ENCODE measurements at places on chromosomes 1 and 21. TPM values are rescaled to one million over a fixed set of nuclear protein-coding genes. Genes with fewer than 3 reads are reported as not detected.

DNA sequence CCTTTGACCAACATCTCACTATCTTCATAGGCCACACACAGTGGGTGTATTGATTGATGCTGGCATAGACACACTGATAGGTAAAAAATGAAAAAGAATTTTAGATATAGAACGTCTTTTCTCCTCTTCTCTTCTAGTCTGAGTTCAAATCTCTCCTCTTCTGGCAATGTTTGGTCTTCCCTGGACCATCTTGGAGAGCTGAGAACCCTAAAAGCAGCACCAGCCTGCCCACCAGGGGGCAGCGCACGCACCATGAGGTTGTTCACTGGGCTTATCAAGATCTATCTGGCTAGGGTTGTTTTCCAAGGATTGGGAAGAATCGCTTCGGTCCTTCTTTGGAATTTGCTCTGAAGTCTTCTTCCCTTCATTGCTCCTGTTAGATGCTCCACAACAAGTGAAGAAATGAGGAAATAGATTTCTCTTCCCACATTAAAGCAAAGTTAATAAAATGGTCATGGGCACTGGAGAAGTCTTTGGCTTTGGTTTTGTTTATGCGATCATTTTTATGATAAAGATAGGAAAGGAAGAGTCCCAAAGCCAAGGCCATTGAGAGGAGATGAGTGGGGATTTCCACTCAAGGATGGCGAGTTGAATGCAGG is 104.0 kb upstream of the OLIG2 start:
- peak; percentile 40 for DNase-seq

- DNase-seq, result no peak
Observed at GRCh38 chr1:48077795-48078222, 80.6 kb upstream of the TRABD2B start.

- DNase-seq, result no peak
Observed at GRCh38 chr1:2574350-2574749, 12.2 kb upstream of the PRXL2B start.

Gene FAM78B
- not detected for total RNA-seq

- DNase-seq, result no peak
Observed at GRCh38 chr1:115323366-115324004, 14.6 kb downstream of the NGF start.

GRCh38 chr1:84617349-84617748 is 43.1 kb upstream of the CTBS start:
- no peak for DNase-seq

Gene CFHR5
- total RNA-seq, result not detected

DNA sequence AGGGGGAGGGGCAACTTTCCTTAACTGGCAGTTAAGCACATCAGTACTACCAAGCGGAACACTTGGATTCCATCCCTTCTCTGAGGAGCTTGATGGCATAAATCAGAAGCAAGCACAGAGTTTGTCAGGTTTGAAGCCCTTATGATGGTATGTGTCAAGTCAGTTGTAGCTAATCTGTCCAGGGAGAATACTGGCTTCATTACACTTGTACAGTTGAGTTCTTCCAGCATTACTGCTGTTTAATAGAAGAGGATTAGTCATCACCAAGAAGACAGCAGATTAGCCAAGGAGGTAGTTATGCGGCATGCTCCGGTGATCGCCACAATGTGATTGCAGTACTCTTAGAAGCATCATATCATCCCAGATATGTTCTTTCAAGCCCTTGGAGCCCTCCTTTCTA is 2.1 kb upstream of the TDRD5 start:
- DNase-seq, result no peak

- no peak for DNase-seq
Observed at GRCh38 chr1:242426271-242426905, 98.1 kb downstream of the PLD5 start.

DNA sequence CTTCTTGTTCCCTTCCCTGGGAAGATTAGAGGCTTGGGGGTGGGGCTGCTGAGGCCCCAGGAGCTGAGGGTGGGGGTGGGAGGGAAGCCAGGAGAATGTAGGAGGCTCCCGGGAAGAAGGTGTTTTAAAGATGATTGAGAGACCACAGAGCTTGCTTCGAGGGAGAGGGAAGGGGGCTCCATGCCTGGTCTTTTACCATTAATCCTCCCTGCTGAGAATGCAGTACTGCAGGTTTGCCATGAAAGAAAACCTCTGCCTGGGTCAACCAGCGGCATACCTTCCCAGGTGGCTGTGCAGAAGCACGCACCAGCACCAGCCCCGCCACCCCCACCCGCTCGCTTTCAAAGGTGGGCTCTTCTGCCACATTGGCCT is 15.4 kb downstream of the ABCA4 start:
- no peak for DNase-seq

DNA sequence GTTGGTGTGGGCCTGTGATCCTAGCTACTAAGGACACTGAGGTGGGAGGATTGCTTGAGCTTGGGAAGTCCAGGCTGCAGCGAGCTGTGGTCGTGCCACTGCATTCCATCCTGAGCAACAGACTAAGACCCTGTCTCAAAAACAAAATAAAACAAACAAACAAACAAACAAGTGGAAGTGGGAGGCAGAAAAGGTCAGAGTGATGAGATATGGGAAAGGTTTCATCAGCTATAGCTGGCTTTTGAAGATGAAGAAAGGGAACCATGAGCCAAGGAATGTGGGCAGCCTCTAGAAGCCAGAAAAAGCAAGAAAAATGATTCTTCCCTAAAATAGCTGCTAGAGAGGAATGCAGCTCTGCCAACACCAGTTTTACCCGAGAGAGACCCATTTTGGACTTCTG is 10.6 kb upstream of the NUCKS1 start:
- DNase-seq, result no peak

DNA sequence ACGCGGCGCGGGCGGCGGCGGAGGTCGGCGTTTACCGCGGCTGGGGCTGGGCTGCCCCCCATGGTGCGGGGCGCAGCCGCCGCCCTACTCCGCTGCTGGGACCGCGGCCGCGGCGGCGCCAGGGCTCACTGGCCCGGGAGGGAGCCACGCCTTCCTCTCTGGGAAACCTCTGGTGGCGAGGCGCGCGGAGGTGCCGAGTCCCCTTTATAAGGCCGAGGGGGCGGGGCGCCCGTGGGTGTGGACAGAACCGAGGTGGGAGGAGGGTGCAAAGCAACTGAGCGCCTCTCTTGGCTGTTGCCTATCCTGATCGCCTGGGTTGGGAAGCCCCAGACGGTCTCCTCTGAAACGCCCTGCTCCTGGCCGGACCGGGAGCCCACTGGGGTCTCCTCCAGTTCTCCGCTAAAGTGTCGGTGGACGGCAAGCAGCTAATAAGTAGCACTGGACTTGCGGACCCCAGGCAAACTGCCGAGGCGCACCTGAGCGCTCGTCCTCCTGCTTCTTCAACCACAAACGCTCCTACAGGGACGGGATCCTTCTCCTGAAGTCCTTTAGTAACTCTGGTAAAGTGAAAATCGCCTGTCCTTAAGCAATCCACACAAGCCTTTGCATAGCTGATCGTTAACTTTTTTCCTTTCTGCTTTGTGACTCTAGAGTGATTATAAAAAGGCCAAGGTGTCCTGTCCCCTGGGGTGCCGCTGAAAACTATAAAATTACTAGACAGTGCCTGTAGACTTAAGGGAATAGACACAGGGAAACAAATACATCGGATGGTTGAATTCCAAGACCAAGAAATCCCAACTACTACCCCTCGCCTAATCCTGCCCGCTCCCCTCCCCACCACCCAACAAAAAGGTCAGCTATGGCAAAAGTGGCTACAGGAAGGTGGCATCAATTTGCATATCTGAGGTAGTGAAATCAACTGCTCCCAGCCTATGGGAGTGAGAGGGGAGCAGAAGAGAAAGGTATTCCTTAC is at the start of gene PTGER3:
PTGER3 (minus strand) TSS at position 182 of the 973 bp plus-strand sequence. CDS start 239 bp downstream, outside the sequence.
- DNase-seq, result no peak

Gene HSF2BP
- total RNA-seq, result 5.1 TPM

Gene AK5
- total RNA-seq, result not detected

GRCh38 chr1:170068923-170069322 is 5.6 kb downstream of the KIFAP3 start:
- DNase-seq, result no peak

- DNase-seq, result peak; percentile 65
Observed at GRCh38 chr1:185317886-185318310, 855 bp upstream of the IVNS1ABP start.

DNA sequence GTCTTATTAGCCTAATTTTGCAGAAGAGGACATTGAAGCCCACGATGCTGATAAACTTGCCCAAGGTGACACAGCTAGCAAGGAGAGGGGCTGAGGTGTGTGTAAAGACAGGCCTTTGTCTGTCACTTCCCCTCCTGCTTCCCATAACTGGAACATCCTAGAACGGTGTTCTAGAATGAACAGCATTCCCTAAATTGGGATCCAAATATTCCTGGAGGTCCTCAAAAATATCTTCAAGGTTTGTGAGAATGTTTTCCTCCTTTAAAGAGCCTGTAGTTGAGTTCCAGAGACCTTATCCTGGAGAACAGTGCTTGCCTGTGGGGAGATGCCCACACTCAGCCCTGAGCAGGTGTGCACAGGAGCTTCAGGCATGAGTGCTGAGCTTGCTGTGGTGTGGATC is 41.5 kb upstream of the SAMD13 start:
- no peak for DNase-seq

GRCh38 chr1:38061883-38062328 is 15.3 kb upstream of the POU3F1 start:
- no peak for DNase-seq

All from OCI-LY7 (cell line).